ENCODE measurements at places on chromosomes 7 and 10.

DNA sequence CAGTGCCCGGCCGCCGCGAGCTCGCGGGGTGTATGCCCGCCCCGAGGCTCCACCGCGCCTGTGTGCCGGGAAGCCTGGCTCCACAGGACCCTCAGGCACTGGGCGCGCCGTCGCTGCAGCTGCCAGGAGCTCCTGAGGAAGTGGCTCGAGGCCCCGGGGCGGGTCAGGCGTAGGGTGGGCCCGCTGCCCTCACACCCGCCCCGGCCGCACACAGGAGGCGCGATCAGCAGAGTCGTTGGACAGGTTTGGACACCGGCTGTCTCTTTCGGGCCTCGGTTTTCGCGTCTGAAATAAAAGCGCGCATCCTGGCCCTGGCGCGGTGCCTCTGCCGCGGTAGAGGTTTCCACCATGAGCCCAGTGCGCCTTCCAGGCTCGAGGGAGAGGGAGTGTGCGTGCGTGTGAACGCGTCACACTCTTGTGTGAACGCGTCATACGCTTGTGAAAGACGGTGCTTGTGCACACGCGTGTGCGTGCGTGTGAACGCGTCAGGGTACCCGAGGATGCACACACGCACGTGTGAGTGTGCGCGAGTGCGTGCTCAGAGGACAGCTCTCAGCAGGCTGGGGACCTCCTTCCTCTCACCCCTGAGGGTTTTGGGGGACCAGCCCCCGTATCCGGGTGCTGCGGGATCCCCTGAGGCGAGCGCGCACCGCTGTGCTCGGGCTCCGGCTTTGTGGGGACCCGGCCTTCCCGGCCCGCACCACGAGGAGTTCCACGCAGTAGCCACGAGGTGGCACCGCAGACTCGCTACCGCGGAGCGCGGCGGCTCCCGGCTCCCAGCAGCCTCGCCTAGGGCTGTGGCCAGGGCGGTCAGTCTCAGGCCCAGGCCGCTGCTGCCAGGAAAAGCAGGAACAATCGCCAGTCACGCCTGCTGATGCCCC, 83.8 kb downstream of the BMS1 start:
- no peak for DNase-seq

- DNase-seq = no peak
Observed at GRCh38 chr7:77565917-77566316, 28.8 kb downstream of the PTPN12 start.

- DNase-seq = no peak
Observed at GRCh38 chr7:3781607-3782006, 480.6 kb downstream of the SDK1 start.

DNA sequence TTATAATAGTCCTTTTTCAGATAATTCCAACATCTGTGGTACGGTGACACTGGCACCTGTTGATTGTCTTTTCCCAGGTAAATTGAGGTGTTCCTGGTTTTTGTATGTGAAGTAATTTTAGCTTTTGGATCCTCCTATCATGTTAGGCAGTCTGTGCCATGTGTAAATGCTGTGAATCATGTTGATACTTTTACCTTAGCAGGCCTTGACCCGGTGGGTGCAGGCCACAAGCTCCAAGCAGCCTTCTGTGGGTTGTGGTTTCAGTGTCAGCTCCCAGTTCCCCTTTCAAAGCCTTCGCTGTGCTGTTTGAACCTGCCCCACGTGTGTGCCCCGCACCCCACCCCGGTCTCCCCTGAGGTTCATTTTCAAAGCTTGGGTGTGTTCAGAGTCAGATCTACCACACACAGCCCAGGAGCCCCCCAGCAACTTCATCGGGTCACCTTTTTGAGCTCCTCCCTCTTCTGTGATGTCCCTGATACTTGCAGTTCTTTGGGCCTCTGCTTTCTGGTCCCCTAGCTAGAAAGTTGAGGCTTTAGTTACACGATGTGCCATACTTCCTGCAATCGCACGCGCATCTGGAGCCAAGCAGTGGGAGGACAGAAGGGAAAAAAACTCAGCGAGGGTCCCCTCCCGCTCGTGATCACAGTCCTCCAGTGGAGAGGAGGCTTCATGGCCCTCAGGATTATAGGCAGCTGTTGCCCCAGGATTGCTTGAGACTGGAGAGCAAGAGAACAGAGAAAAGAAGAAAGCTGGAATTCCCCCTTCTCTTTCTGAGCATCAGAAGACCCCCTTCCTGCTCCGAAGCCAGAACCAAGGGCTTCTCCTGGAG, 8.7 kb upstream of the BHLHA15 start:
- no peak for DNase-seq

DNA sequence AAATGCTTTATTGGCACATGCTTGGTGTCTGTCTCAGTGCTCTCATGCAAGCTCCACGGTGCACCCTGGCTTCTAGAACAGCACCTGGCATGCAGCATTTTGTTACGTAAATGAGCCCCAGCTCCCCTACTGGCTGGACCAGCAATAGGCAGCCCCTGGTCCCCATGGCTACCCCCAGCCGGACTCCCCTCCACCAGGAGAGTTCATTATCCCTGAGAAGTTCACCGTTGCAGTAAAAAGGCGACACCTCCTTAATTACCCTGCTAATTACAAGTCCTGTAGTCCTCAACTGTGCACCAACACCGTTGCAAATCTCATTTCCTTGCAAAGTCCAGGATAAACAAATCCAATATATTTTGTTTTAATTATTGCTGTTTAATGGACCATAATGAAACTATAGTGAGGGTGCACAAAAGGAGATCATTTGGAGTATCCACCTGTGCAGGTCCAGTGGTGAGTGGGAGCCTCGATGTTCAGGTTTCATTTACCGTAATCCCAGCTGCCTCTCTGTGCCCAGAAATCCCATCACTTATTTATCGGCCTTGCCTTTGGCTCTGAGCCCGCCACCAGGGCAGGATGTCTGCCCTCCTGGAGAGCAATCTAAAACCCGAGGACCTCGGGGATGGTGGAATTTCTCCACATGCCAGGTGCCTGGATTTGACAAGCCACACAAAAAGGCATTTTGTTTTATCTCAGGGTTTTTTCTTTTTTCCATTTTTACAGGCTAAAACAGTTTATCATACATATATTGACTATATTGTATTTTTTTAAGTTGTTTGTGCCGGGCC, 12.8 kb upstream of the DRGX start:
- no peak for DNase-seq

- DNase-seq = no peak
Observed at GRCh38 chr7:131122394-131122793, 205.3 kb upstream of the MKLN1 start.

GRCh38 chr10:103761075-103761920, 94.1 kb downstream of the SH3PXD2A start:
- no peak for DNase-seq

GRCh38 chr10:107409522-107409921, 245.0 kb upstream of the SORCS1 start:
- no peak for DNase-seq

DNA sequence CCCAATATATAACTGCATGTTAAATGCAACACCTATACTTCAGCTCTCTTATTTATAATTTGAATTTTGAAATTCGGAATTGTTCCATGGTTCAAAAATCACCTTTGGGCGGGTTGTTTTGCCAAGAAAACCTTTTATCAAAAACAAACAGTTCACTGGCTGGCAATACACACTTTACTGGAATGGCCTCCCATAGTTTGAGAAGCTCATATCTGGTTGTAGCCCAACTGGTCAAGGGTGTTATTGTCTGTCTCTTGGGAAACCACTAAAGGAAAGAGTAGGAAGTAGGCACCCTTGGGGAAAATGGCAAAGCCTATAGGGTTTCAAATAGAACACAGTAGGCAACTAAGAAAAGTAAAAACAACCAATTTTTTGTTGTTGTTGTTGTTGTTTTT, 117.9 kb downstream of the HIPK2 start:
- no peak for DNase-seq

DNA sequence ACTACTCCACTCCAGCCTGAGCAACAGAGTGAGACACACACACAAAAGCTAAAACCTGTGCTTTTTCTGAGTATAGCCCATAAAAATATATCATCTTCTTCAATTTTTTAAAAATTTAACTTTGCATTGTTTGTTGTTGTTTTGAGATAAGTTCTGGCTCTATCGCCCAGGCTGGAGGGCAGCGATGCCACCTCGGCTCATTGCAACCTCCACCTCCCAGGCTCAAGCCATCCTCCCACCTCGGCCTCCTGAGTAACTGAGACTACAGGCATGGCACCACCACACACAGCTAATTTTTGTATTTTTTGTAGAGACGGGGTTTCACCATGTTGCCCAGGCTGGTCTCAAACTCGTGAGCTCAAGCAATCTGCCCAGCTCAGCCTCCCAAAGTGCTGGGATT, 14.3 kb upstream of the TLX1 start:
- DNase-seq = no peak
